ENCODE measurements at places on chromosomes 7 and 10. TPM values are rescaled to one million over a fixed set of nuclear protein-coding genes. Genes with fewer than 3 reads are reported as not detected.

DNA sequence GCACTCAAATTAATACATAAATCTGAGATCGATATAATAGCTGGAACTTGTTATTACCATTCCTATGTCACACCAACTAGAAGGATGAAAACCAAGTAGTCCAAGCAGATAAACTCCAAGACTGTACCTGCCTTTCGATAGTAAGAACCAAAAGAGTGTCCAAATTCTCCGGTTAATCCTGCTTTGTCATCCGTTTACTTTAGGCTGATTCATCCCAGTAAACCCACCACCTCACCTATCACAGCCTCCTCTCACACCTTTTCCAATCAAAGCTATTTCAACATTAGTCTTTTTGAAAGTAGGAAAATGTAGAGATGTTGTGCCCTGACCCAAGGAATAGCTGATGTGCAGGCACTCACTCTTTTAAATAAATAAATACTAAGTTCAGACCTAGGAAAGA is 177.2 kb downstream of the CTNNA3 start:
- DNase-seq: no peak

- no peak for DNase-seq
These were observed 138.9 kb upstream of the KCNMA1 start for GRCh38 chr10:77776487-77776886.

- DNase-seq: no peak
These were observed 245.5 kb downstream of the SKAP2 start for GRCh38 chr7:26618898-26619297.

DNA sequence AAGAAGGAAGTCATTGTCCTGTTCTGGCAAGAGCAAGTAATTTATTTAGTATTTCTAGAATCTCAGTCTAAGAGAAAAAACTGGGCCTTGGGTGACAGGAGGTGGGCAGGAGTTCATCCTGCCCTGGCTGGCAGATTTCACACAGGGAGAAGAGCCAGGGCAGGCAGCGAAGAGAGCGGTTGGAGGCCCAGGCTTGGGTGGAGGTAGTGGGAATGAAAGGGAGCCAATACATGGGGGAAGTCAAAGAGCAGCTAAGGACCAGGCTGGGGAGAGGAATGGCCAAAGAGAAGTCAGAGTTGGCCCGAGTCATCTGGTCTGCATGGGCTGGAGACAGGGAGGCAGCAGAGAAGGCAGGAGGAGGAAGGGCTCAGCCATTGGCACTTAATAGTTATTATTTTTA is 51.4 kb downstream of the HECW1 start:
- DNase-seq: no peak

- DNase-seq: no peak
These were observed 123.7 kb upstream of the FAM20C start for GRCh38 chr7:68629-69028.

DNA sequence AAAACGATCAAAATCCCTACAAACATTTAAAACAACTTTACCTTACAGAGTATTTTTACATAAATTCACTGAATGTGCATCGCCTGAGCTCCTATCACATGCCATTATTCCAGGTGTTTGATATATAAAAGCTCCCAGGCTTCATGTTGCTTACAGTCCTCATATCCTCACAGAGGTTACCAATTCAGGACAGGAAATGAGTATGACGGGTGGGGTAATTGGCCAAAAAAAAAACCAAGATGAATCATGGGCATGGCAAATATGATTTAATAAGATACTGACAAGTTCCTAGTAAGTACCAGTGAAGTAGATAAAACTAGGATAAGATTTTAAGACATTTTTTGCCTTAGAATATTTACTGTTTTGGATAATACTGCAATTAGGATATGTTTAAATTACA is 135.8 kb downstream of the KMT2E start:
- no peak for DNase-seq

- DNase-seq: no peak
These were observed 182.5 kb upstream of the AKR1E2 start for GRCh38 chr10:4643471-4643870.

- DNase-seq: no peak
These were observed 114.6 kb downstream of the PIP4K2A start for GRCh38 chr10:22599636-22600228.

- peak; percentile 67 for DNase-seq
These were observed 26.5 kb upstream of the TRIL start for GRCh38 chr7:28984631-28985030.

DNA sequence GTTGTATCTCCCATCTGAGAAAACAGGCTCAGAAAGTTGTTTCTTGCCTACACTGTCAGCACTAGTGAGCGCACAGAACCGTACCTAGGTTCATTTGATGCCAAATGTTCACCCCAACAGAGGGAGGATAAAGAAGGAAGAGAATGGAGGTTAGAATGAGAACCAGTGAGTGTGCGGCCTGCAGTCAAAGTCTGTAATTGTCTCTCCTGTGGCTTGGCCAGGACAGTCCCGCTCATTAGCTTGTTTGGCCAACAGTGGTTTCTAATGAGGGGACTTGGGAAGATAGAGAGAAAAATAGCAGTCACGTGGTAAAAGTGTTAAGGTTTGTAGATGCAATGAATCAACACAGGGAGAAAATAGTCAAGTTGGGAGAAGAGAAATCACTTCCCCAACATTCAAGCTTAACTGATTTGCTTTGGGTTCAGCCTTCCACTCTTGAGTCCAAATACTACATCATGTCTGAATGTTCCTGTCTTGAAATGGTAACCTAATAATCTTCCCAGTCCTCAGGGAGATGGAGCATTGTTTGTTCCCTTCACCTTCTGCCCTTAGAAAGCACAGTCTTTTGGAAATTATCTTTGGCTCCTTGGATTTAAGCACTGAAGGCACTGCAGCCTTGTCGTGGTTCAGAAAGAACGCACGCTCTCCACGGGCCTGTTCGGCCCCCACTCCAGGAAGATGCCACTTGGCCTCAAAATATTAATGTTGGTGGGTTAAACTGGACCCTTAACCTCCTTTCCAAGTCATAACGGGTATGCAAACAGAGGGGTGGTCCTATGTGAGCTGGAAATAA is 360.4 kb upstream of the ZNF32 start:
- no peak for DNase-seq

- no peak for DNase-seq
These were observed 16.7 kb upstream of the GAD2 start for GRCh38 chr10:26199841-26200240.

GRCh38 chr7:148261996-148262688 is 328.4 kb upstream of the C7orf33 start:
- DNase-seq: no peak

GRCh38 chr7:29884399-29885272 is 78.3 kb downstream of the WIPF3 start:
- peak; percentile 77 for DNase-seq

GRCh38 chr10:111004016-111004415 is 72.8 kb upstream of the ADRA2A start:
- no peak for DNase-seq

- DNase-seq: peak; percentile 37
These were observed 75.5 kb upstream of the CAPZA2 start for GRCh38 chr7:116786791-116787443.

- DNase-seq: peak; percentile 85
These were observed 3.8 kb upstream of the ANTXRL start for GRCh38 chr10:46282842-46283574.

DNA sequence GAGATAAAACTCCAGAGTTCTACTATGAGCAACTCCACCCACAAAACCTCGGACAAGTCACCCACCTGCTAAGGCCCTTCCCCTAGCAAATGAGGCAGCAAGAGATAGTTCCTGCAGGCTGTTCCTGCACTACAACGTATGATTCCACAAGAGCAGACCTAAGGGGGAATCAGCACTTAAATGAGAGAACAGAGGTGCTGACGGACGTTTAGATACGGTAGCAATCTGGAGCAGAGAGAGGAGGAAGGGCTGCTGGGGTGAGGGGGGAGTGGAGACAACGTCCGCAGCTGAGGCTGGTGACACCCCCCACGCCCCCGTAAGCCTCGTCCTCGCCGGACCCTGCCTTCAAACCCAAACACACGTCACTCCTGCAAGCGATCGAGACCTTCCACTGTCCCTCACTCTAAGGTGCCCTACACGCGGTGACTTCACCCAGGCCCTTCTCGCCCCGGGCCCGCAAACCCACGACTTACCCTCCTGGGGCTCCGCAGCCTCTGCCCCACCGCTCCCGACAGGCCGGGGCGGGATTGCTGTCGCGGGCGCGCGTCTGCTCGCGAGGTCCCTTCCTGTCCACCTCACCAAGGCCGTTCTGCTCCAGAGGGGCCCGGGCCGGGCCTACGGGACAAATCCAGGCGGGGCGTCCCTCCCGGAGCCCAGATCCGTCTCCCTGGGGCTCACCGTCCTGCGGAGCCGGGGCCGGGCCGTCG is 635 bp downstream of the ZNF12 start:
- DNase-seq: peak; percentile 45

- DNase-seq: no peak
These were observed 119.7 kb downstream of the VWC2 start for GRCh38 chr7:49893131-49893530.

GRCh38 chr7:72217151-72217550 is 195.0 kb downstream of the CALN1 start:
- no peak for DNase-seq

GRCh38 chr7:27771111-27771510 is 31.1 kb downstream of the TAX1BP1 start:
- no peak for DNase-seq

DNA sequence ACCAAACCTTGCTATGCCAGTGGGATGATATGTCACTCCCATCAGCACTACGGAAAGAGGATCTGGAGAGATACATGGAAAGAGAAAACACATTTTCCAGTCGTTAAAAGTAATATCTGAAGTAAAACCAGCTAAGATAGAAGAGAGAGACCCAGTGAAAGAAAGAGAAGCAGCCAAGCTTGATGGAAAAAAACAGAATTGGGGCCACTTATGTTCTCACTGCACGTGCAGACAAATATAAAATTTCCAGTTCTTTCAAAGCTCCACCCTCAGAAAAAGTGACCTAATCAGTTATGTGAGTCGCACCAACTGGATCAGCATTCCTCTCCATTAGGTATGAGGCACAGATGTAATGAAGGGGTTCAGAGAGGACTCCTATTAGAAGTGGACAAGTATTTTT is 266.1 kb downstream of the MTERF1 start:
- no peak for DNase-seq

- no peak for DNase-seq
These were observed 12.7 kb downstream of the CHN2 start for GRCh38 chr7:29207162-29207801.

DNA sequence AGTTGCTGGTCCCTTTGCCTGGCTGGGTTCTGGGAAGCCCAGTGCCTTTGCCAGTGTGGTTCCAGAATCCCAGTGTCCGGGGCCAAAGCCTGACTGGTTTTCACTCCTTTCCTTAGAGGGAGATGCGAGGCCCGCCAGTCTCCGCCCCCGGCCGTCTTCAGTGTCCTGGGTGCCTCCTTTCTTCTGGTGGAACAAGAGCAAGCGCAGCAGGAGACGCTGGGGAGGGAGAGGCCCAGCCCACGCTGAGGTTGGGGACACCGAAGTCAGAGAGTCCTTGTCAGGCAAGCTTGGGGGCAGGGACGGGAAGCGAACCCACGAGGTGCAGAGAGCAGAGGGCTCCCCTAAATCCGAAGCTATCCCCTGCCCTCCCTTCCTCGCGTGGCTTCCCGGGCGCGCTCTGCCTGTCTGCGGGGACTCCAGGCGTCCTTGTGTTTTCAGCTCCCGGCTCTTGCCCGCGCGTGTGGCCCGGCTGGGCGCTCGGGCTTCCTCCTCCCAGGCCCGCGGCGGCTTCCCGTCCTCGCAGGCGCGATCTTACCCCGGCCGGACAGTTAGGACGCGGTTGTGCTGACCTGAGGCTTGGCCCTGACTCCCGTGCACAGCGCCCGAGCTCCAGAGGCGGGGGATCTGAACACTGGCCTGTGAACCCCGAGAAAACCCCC is 60.6 kb upstream of the UBE3C start:
- DNase-seq: no peak

GRCh38 chr7:2602406-2603043 is 29.3 kb upstream of the TTYH3 start:
- DNase-seq: no peak

DNA sequence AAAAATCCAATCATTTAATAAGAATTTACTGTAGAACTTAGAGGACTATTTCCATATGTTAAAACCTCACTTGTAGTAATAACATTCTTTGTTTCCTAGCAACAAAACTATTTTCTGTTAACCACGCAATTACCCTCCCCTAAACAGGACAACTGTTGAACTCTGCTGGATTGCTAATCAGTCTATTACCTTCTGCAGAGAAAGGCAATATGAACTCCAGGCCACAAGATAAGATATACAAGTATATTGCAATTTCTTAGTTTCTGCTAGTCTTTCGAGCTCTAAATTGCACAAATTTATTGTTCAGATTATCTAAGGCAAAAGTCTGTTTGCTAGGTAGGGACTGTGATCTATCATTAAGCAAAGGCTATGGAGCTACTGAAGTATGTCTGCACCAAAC is 920.1 kb upstream of the LRRN3 start:
- DNase-seq: no peak

DNA sequence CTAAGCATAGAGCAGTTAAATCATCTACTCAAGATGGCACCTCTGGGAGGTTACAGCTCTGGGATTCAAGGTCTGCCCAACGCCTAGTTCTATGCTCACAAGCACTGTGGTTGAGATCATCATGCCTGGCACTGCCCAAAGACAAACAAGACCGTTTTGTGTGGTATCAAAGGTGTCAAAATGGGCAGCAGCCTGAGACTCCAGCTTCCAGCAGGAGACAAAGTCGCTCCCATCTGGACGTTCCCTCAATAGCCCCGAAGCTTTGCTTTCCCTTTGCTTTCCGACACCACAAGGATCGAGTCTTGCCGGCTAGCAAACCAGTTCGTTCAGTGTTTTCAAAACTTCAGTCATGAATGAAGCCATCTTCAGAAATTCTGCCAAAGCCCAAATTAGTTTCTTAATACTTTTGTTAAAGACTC is 5.1 kb downstream of the HABP2 start:
- no peak for DNase-seq

- no peak for DNase-seq
These were observed 639.7 kb upstream of the AUTS2 start for GRCh38 chr7:68958571-68958970.

GRCh38 chr7:80284855-80285254 is 150.2 kb downstream of the GNAI1 start:
- DNase-seq: no peak

Gene SFRP5
- total RNA-seq: not detected

Gene TAS2R4
- 1.8 TPM for total RNA-seq

Gene LIPJ
- not detected for total RNA-seq

Gene ZPBP
- total RNA-seq: not detected

Gene AKAP9
- 115 TPM for total RNA-seq

Gene ITIH5
- total RNA-seq: 31.3 TPM

Gene EBLN1
- total RNA-seq: not detected

Gene TAF3
- 6.7 TPM for total RNA-seq

Gene SSC4D
- 14.0 TPM for total RNA-seq

Gene MTURN
- total RNA-seq: 53.4 TPM

Gene FBXW4
- total RNA-seq: 94.2 TPM

Gene CLEC2L
- not detected for total RNA-seq

Gene ANK3
- total RNA-seq: 118 TPM

Gene CFTR
- total RNA-seq: not detected

Gene LFNG
- 4.9 TPM for total RNA-seq

Gene AKR1C3
- total RNA-seq: 62.2 TPM

Measured in thyroid gland (tissue), 4 donors.